ENCODE measurements at places on chromosomes 6 and 20.

DNA sequence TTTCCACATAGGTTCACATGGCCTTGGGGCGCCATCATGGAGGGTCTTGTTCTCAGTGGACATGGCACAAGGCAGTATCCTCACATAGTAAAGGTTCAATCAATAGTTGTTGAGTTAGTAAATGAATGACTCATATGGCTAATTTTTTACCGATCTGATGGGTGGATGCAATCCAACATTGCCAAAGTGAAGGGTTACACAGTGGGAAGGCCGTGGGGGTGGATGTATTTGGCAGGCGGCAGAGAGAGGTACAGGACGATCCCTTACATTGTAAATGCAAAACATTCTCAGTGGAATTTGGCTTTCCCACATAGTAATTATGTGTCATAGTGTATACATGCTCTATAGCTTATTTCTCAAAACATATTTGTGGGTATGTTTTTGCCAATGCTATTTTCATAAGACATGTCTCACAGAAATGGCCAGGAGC, 21.0 kb upstream of the PDE7B start:
- no peak for DNase-seq

DNA sequence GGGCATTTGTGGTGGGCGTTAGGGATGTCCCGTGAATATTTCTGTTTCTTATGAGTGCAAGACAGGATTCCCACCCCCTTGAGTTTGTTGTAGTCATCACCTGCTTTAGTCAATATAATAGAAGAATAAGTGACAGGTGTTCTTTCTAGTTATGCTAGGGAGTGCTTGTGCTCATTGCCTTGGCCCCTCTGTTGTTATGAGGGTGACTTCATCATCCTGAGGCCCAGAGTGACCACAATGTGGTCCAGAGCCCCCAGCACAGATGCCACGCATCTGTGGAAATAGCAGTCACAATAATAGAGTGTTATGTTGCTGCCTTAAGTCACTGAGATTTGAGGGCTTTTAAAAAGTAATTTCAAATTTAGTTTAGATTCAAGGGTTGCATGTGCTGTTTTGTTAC, 42.4 kb downstream of the GGTLC1 start:
- no peak for DNase-seq

GRCh38 chr6:43953794-43954310, 173.4 kb downstream of the MRPL14 start:
- DNase-seq, result no peak

GRCh38 chr6:126185774-126186173, 154.1 kb upstream of the CENPW start:
- no peak for DNase-seq

GRCh38 chr6:159693894-159694545, 979 bp upstream of the SOD2 start:
- DNase-seq, result peak; percentile 81

Measured in B cell (primary cell).